ENCODE measurements at places on chromosomes 11 and 22. TPM values are rescaled to one million over a fixed set of nuclear protein-coding genes. Genes with fewer than 3 reads are reported as not detected.

DNA sequence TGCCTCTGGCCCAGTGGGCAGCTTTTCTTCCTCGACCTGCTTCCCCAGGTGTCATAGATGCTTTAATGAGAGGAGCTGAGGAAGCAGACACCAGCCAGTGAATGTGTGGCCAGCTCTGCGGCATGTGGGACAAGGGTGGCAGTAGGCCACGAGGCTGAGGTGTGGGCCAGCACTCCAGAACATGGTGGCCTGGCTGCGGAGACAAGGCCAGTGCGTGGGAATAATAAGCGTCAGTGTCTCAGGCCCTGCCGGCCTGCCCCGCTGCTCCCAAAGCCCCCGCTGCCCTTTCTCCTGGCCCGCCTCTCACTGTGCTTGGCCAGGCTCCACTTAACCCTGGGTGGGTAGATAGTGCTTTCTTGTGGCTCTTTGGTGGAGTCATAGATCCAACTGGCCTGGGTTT is 2.1 kb downstream of the MAPK8IP1 start:
- no peak overlapping the region for H3K27ac ChIP-seq
- no peaks in the 10 kb centered on the region for H3K36me3 ChIP-seq
- DNase-seq, result no peak
- H3K4me1 ChIP-seq, result peaks cover 11% of the 10 kb centered on the region

DNA sequence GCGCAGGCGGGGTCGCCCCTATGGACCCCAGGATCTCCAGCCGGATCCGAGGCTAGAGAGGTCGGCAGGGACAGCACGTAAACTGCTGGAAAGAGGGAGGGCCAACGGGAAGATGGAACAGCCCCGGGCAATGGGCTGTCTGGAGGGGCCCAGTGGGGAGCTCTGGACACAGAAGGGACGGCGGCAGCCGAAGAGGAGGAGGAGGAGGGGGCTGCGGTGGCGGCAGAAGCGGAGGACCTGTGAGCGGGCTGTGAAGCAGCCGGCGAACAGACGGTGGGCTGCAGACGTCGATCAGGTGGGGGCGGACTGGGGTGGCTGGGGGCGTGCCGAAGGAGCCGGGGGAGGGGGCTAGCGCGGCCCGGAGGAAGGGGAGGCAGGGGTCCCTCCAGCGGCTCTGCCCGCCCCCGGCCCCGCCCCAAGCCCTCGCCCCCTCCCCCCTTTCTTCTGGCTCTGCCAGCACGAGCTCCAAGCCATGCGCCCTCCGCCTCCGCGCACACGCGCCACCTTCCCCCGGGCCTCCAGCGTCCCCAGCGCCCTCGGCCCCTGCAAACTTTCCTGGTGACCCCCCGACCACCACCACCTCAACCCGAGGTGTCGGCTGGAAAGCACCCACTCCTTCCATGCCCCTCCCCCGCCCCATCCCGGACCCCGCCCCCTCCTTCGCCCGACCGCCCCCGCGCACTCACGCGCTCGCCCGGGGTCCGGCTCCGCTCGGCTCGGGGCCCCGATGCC is 432 bp downstream of the TNKS1BP1 start:
- H3K4me3 ChIP-seq, result peak overlapping the region; percentile 75
- peak; percentile 37 for DNase-seq
- no peak overlapping the region for H3K27ac ChIP-seq
- peaks cover 13% of the 10 kb centered on the region for H3K4me1 ChIP-seq

GRCh38 chr11:46492532-46492931 is 101.0 kb upstream of the CHRM4 start:
- peaks cover 16% of the 10 kb centered on the region for H3K36me3 ChIP-seq
- no peaks in the 10 kb centered on the region for H3K4me1 ChIP-seq
- no peak overlapping the region for H3K4me3 ChIP-seq

- no peak for DNase-seq
- no peak overlapping the region for H3K27ac ChIP-seq
- no peaks in the 10 kb centered on the region for H3K4me1 ChIP-seq
- H3K27me3 ChIP-seq, result peaks cover 13% of the 10 kb centered on the region
- H3K36me3 ChIP-seq, result no peaks in the 10 kb centered on the region
Measured at GRCh38 chr11:18849406-18849805, 57.8 kb upstream of the PTPN5 start.

- H3K36me3 ChIP-seq, result no peaks in the 10 kb centered on the region
- peaks cover 31% of the 10 kb centered on the region for H3K27me3 ChIP-seq
- peaks cover 18% of the 10 kb centered on the region for H3K4me1 ChIP-seq
- no peak overlapping the region for H3K4me3 ChIP-seq
Measured at GRCh38 chr22:50677493-50678217, 5.0 kb downstream of the SHANK3 start.

GRCh38 chr22:38300197-38300945 is 16.9 kb downstream of the CSNK1E start:
- H3K27me3 ChIP-seq, result no peaks in the 10 kb centered on the region
- peaks cover 1% of the 10 kb centered on the region for H3K4me1 ChIP-seq
- DNase-seq, result no peak
- H3K4me3 ChIP-seq, result no peak overlapping the region
- no peak overlapping the region for H3K27ac ChIP-seq

DNA sequence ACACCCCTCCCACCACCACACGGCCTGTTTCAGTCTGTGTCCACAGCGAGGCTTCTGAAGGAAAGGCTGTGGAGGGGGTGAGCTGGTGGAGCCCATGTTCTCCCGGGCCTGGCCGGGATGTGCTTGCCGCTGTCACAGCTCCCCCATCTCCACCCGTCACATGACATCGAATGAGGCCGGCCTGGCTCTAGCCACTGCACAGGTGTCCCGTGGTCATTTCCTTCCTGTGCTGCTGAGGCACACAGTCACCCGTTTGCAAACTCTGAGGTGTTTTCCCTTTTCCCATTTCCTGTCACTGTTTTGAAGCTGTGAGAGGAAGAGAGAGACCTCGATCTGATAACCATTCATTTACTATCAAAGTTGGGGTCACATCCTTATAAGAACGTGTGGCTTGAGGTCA is 55.7 kb upstream of the CLDN5 start:
- H3K4me1 ChIP-seq, result peaks cover 12% of the 10 kb centered on the region
- H3K27ac ChIP-seq, result no peak overlapping the region
- H3K36me3 ChIP-seq, result no peaks in the 10 kb centered on the region
- H3K4me3 ChIP-seq, result no peak overlapping the region

DNA sequence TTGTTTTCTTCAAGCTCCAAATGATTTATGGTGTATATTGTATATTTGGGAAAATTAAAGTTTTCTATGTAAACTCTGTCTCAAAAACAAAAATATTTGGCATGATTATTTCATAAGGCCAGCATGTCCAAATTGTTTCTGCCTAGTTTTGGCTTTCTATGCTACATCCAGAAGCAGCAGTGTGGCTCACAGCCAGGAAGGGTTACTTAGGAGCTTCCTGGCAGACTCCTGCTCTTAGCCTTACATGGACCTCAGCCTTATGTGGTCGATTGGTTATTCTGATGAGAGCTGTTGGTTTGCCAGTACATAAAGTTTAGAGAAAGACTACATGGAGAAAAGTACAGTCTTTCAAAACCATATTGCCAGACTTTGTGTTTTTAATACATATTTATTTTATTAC is 297.7 kb upstream of the FAT3 start:
- no peaks in the 10 kb centered on the region for H3K4me1 ChIP-seq
- no peak for DNase-seq
- no peak overlapping the region for H3K27ac ChIP-seq
- H3K36me3 ChIP-seq, result no peaks in the 10 kb centered on the region
- H3K27me3 ChIP-seq, result no peaks in the 10 kb centered on the region
- no peak overlapping the region for H3K4me3 ChIP-seq

GRCh38 chr22:33450756-33451155 is 392.6 kb upstream of the SYN3 start:
- no peaks in the 10 kb centered on the region for H3K4me1 ChIP-seq
- DNase-seq, result no peak
- no peak overlapping the region for H3K4me3 ChIP-seq

DNA sequence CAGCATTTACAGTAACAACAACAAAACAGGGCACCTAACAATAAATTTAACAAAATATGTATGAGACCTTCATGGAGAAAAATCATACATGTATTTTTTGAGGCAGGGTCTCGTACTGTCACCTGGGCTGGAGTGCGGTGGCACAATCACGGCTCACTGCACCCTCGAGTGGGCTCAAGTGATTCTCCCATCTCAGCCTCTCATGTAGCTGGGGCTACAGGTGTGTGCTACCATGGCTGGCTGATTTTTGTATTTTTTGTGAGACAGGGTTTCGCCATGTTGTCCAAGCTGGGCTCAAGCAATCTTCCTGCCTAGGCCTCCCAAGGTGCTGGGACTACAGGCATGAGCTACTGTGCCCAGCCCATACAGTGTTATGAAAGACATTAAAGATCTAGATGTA is 278.1 kb downstream of the SWAP70 start:
- H3K4me3 ChIP-seq, result no peak overlapping the region
- no peaks in the 10 kb centered on the region for H3K36me3 ChIP-seq
- no peak overlapping the region for H3K27ac ChIP-seq
- H3K27me3 ChIP-seq, result no peaks in the 10 kb centered on the region

DNA sequence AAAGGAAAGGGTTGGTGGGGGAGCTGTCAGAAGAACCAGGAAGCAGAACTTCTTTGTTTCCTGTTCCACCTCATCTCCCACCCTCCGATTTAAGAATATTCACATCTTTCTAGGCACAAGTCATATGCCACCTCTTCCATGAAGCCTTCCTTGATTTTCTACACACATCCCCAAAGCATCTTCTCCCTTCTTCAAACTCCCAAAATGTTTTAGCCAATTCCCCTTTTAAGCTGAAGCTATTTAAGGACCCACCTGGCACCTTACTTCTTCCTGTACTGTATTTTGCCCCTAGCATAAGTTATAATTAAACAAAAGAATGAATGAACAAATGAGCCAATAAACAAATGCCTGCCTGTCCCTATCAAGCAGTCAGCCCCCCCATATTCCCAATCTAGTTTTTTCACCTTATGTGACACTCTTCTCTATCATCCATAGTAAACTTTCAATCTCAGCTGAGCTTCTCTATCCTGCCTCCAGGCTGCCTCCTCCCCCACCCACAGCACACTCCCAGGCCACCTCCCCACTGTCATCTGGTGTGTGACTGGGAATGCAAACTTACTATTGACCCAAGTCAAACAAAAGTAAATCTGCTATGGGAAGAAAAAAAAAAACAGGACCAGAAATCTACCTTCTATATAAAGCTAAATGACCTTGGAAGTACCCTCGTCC is 3.9 kb downstream of the TNKS1BP1 start:
- H3K4me3 ChIP-seq, result no peak overlapping the region
- DNase-seq, result no peak
- H3K27ac ChIP-seq, result no peak overlapping the region
- no peaks in the 10 kb centered on the region for H3K27me3 ChIP-seq
- H3K36me3 ChIP-seq, result no peaks in the 10 kb centered on the region

DNA sequence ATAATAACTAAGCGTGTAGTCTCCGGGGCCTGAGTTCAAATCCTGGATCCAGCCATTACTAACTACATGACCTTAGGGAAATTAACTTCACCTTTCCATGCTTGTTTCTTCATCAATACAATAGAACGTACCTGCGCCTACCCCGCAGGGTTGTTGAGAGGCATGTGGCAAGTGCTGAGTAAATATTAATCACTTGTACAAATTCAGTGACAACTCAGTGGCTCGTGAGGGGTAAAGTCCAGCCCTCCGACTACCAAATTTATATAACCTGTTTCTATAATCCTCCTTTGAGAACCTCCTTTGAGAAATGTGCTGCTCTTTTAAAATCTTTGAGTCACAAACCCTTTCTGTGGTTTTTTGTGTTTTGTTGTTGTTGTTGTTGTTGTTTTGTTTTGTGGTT is 49.8 kb downstream of the FEZ1 start:
- DNase-seq, result no peak
- no peak overlapping the region for H3K4me3 ChIP-seq
- H3K36me3 ChIP-seq, result no peaks in the 10 kb centered on the region

GRCh38 chr11:119155733-119156492 is 7.1 kb downstream of the ABCG4 start:
- no peak for DNase-seq
- H3K27me3 ChIP-seq, result peaks cover 3% of the 10 kb centered on the region
- no peak overlapping the region for H3K27ac ChIP-seq
- no peak overlapping the region for H3K4me3 ChIP-seq
- H3K36me3 ChIP-seq, result no peaks in the 10 kb centered on the region
- no peaks in the 10 kb centered on the region for H3K4me1 ChIP-seq

DNA sequence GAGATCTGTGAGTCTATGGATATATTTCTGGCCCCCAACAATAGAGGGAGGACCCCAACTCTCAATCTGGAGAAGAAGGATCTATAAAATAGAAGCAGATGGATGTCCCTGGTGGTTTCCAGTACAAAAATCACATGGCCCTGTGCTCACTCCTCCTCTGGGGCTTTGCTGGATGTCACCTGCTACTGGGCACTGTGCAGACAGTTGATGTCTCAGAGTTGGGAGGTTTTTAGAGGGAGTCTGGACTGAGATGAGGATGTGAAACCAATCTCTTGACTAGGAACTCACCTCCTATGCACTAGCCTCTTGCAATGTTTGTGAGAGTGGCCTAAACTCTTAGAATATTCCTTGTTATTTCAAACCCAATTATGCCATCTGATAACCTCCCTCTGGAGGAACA is 107.2 kb downstream of the SCN3B start:
- H3K4me3 ChIP-seq, result no peak overlapping the region
- H3K27ac ChIP-seq, result no peak overlapping the region
- H3K4me1 ChIP-seq, result no peaks in the 10 kb centered on the region
- no peaks in the 10 kb centered on the region for H3K27me3 ChIP-seq
- no peaks in the 10 kb centered on the region for H3K36me3 ChIP-seq
- DNase-seq, result peak; percentile 24

DNA sequence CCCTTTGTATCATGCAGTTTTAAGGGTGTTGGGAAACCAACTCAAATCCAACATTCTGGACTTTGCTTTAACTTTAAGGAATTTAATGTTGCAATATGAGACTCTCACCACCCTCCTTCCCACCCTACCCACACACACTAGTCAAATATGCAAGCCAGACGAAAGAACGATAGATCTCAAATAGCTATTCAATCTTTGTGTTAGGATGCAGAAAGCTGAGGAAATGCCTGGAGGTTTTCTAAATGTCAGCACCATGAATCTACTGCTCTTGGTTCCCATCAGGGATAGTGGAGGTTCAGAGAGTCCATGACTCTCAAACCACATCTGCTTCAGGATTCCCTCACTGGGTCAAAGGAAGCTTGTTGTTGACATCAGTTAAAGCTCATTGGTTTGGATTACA is 33.7 kb downstream of the EXPH5 start:
- H3K4me1 ChIP-seq, result no peaks in the 10 kb centered on the region
- H3K36me3 ChIP-seq, result no peaks in the 10 kb centered on the region
- no peaks in the 10 kb centered on the region for H3K27me3 ChIP-seq
- no peak overlapping the region for H3K27ac ChIP-seq
- no peak for DNase-seq
- no peak overlapping the region for H3K4me3 ChIP-seq

Gene SREBF2
- 304 TPM for total RNA-seq

Gene PDE2A
- 2.9 TPM for total RNA-seq

Gene SGSM1
- total RNA-seq, result 0.91 TPM

Gene PANX3
- total RNA-seq, result not detected

Gene SLC22A8
- not detected for total RNA-seq

Gene MUC2
- not detected for total RNA-seq

Gene C11orf86
- total RNA-seq, result not detected

Gene GNG3
- total RNA-seq, result 0.95 TPM

Gene RAG1
- total RNA-seq, result 0.37 TPM

Gene PKNOX2
- total RNA-seq, result not detected

Gene NRXN2
- total RNA-seq, result 0.52 TPM

Gene OR6T1
- total RNA-seq, result not detected

Gene SLC17A6
- total RNA-seq, result not detected

Gene RABL2B
- 103 TPM for total RNA-seq
